NB4 (cell line): ENCODE measurements at places on chromosomes 4 and X.

DNA sequence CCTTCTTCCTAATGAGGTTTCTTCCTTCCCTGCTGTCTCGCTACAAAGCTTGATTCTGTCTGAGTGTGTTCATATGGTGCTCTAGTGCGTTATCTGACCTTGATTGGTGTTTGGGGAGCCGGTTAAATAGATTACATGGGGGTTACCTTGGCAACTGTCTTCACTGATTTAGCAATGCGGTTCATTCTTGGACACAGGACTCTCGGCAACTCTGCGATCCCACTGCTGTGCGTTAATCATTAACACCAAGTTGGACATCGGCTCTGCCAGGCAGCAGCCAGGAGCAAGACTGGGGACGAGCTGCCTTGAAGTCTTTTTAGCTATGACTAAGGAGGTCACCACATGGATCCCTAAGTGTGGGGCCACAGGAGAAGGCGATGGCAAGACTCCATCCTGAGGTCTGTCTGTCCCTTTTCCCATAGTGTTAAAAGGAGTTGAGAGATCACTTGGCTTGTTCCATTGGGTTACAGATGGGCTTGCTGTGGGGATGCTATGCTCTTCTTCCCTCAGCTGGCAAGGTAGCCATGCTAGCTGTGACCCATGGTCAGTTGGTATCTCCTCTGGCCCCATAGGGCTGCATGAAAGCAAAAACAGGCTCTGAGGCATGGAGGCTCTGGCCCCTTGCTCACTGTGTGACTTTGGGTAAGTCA lies 93.4 kb upstream of the MAMLD1 start:
- no peak for DNase-seq

GRCh38 chr4:1600811-1601532 lies 83.1 kb downstream of the FAM53A start:
- DNase-seq: no peak

DNA sequence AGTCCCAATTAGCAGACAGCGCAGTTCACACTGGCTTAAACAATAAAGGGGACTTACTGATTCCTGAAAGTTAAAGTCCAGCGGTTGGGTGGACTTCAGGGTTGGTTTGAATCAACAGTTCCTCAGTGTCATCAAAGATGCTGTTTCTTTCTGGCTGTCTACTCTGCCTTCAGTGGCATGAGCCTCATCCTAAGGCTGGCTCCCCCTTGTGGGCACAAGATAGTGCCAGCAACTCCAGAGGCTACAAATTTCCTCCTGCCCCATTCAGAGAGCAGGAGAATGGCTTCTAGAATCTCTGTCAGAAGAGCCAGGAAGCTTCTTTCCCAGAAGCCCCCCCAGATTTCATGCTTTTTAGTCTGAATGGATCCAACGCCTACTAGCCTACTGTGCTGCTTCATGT lies 82.4 kb upstream of the MTM1 start:
- DNase-seq: peak; percentile 58

- DNase-seq: no peak
Observed at GRCh38 chrX:31508338-31508737, 436.5 kb upstream of the FTHL17 start.

- DNase-seq: no peak
Observed at GRCh38 chr4:41714364-41715000, 34.0 kb downstream of the PHOX2B start.

- DNase-seq: no peak
Observed at GRCh38 chr4:10021653-10022023, 341 bp upstream of the SLC2A9 start.

GRCh38 chr4:123588631-123589241 lies 192.1 kb downstream of the SPRY1 start:
- peak; percentile 85 for DNase-seq

GRCh38 chrX:44765556-44765955 lies 78.3 kb upstream of the DUSP21 start:
- DNase-seq: no peak

GRCh38 chr4:165724786-165725185 lies 148.3 kb upstream of the TLL1 start:
- DNase-seq: no peak

GRCh38 chr4:176150356-176150682 lies 45.1 kb downstream of the SPATA4 start:
- peak; percentile 8 for DNase-seq

- DNase-seq: no peak
Observed at GRCh38 chr4:10022346-10023049, 1.2 kb upstream of the SLC2A9 start.

DNA sequence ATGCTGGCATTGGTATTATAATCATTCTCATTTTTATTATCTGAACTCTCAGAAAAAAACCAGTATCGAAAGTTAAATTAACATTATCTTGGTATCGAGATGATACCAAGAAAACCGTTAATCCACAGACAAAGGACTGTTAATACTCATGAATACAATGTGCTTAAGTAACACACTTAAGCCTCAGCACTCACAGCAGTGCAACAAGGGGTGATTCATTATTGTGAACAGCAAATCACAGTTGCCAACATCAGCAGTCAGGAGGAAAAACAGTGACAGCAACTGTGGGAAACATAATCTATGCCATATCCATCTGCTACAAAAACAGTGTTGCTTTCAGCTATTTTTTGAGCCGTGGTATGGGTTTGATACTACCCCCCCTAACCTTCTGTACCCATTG lies 210.9 kb upstream of the ATOH1 start:
- no peak for DNase-seq

DNA sequence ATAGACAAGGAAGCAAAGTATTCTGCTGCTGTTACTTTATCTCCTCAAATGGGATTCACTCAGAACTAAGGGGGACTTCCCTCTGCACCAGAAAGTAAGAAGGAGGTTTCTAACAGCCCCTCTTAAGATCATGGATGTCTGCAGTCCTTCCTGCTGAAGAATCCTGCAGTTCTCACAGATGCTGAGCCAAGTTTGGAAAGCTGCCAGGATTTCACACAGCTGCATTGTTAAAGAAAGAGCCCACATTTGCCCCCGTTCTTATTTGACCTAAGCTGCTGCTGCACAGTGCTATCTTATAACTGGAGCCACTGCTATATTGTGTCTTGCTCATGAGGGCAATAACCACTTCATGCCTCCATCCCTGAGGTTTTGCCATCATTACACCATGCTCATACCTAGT lies 81.1 kb downstream of the FAAH2 start:
- no peak for DNase-seq

GRCh38 chr4:159341522-159341921 lies 238.6 kb downstream of the RAPGEF2 start:
- peak; percentile 35 for DNase-seq

DNA sequence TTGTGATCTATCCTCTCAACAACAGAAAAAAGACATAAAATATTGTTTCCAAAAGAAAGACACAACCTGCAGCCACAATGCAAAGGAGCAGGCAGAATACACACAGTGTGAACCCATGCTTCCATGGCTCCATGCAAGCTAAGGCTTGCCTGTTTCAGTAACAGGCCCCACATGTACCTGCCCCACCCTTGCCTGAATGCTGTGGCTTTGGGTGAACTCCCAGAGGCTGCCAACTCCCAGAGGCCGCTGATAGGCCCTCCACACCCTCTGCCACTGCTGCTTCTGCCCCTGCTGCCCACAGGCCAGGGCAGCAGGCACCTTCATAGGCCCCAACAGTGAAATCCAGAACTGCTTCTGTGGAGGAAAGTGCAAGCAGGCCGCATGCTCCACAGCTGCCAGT lies 313.9 kb downstream of the CHIC1 start:
- no peak for DNase-seq

- peak; percentile 29 for DNase-seq
Observed at GRCh38 chr4:150256841-150257730, 178.8 kb downstream of the DCLK2 start.

DNA sequence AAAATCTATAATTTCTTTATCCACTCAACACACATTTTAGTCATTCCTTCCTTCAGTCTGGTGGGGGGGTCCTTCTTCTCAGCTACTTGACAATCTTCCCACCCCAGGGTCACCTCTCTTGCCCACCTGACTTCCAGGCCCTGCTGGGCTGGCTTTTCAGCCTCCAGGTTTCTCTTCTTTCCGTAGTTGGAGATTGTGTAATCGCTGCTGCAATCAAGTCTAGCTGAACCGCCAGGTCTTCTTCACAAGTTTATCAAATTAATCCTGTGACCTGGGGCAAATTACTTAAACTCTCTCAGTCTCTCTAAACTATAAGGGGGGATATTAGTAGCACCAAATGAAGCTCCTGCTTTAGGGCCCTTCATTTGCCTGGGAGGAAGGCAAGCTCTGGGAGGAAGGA lies 102.9 kb upstream of the TNIP3 start:
- peak; percentile 38 for DNase-seq

- DNase-seq: peak; percentile 67
Observed at GRCh38 chr4:7539659-7540058, 104.9 kb upstream of the PSAPL1 start.
